ENCODE measurements at places on chromosomes 1 and 21.

- no peak for DNase-seq
These were observed 582 bp downstream of the SLC37A1 start for GRCh38 chr21:42513985-42514882.

DNA sequence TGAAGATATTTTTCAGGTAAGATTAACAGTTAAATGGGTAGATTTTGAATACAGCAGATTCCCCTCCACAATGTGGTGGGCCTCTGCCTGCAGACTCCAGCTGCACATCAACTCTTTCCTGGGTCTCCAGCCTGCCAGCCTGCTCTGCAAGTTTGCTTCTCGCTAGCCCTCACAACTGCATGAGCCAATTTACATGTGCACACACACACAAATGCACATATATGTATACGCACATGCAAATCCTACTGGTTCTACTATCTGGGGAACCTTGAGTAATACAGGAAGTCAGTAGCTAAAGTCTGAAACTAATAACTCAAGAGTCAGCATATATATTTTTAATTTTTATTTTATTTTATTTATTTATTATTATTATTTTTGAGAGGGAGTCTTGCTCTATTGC is 34.8 kb upstream of the QSOX1 start:
- no peak for DNase-seq

DNA sequence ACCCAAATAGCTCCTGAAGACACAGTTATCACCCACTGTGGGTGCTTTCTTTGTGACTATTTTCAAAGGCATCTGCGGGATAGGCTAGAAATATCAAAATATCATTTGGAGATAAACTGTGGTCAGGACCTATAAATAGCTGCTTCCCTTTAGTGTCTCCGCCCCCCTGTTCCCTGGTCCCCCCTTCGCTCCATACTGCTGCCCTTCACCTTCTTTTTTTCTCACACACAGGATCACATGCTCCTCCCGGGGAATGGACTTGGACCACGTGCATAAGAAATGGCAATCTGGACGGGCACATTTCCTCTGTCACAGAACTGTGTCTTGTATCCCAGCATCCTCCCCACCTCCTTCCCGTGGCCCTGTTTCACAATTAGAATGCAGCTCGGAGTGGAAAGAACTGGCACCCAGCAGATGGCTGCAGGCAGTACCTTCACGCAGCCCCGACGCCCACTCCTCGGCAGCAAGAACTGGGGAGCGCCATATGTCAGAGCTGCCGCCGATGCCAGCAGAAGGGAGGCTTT is 68.8 kb upstream of the SSX2IP start:
- DNase-seq: no peak

GRCh38 chr1:110265186-110265585 is 55.1 kb downstream of the KCNC4 start:
- DNase-seq: no peak

GRCh38 chr1:180911640-180912191 is 981 bp upstream of the KIAA1614 start:
- no peak for DNase-seq

- DNase-seq: no peak
These were observed 95.6 kb downstream of the RGS2 start for GRCh38 chr1:192904438-192904895.

Measured in hematopoietic multipotent progenitor cell treated with erythropoietin and hydrocortisone succinate and interleukin-3 and kit ligand, for 15 days (in vitro differentiated cells).